Upper lobe of left lung (tissue), 6 donors: ENCODE measurements at places on chromosomes 2 and 18. TPM values are rescaled to one million over a fixed set of nuclear protein-coding genes. Genes with fewer than 3 reads are reported as not detected.

DNA sequence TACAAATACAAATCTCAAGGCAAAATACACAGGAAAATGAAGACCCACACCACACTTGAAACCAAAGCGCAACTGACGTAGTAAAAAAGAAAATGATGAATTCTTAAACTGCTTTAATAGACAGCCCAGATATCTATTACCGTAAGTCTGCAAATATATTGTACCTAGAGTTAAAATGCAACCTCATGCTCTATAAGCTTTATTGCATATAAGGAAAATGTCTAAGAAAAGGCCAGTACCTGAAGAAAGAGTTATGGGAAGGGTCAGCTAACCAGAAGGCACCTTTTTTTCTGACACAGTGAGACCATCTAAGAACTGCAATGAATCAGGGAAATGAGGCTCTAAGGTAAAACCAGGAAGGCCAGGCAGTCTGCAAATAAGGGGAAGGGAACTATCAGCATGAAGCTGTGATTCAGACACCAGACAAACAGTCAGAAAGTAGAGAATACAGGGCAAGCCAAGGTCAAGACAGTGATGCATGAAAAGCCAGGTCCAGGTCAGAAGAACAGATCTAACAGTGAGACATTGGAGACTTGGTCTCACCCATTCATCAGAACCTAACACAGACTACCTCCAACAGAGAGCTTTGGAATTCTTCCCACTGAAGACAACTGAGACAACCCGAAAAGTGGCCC is 46.9 kb downstream of the PDE11A start:
- no peak for DNase-seq

GRCh38 chr2:86411396-86411795 is 29.8 kb upstream of the KDM3A start:
- no peak for DNase-seq

DNA sequence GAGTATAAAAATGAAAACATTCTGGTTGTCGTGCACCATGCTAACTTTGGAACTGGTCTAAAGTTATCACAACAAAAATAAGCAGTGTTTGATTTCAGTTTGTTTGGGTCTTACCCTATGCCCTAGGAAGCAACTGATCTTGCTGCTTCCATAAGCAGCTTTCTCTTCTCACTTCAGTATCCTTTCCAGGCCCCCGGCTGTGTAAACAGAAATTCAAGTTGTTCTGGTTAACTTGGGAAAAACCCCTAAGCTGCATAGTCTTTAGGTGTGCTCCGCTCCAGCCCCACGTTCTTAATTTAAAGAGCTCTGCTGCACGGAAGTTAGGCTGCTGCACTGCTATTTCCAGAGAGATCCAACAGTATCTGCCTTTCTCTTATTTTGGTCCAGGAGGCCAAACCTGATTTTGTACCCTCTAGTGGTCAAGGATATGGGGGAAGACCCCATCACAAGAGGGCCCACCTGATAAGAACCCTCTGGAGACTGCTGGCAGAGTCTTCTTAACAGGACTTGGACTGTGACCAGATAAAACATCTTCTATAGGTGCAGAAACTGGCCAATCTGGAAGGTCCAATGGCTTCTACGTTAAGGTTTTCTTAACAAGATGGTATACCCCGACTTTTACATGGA is 69.1 kb downstream of the FEZ2 start:
- no peak for DNase-seq

DNA sequence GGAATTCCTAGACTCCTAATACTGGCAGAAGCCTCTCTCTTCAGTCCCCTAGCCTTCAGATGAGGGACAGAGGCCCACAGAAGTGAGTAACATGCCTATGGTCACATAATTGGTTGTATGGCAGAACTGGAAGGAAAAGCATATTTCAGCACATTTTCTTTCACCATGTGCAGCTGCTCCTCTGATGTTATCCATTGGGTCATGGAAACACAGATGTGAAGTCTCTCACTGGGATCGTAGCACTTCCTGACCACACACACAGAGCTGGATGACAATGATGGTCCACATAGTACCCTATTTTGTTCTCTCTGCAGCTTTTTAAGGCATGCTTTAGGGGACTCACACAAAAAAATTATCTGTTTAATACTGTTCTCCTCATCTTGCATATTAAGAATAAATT is 24.5 kb downstream of the MYO3B start:
- no peak for DNase-seq

GRCh38 chr2:234950730-234951663 is 820 bp upstream of the SH3BP4 start:
- DNase-seq = peak; percentile 13

DNA sequence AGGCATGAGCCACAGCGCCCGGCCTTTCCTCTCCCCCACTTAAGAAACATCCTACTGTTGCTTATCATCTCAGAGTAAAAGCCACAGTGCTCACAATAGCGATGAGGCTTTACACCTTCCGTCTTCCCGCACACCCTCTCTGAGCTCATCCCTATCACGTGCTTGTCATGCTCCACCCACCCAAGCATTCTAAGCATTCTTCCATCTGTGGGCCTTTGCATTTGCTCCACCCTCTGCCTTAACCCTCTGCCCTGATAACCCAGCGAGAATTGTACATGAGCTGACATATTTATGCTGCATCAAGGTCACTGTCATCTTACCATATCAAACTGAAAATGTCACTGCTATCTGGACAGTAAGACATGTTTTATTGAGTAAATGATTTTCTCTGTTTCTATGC is 22.6 kb downstream of the FOXI3 start:
- no peak for DNase-seq

DNA sequence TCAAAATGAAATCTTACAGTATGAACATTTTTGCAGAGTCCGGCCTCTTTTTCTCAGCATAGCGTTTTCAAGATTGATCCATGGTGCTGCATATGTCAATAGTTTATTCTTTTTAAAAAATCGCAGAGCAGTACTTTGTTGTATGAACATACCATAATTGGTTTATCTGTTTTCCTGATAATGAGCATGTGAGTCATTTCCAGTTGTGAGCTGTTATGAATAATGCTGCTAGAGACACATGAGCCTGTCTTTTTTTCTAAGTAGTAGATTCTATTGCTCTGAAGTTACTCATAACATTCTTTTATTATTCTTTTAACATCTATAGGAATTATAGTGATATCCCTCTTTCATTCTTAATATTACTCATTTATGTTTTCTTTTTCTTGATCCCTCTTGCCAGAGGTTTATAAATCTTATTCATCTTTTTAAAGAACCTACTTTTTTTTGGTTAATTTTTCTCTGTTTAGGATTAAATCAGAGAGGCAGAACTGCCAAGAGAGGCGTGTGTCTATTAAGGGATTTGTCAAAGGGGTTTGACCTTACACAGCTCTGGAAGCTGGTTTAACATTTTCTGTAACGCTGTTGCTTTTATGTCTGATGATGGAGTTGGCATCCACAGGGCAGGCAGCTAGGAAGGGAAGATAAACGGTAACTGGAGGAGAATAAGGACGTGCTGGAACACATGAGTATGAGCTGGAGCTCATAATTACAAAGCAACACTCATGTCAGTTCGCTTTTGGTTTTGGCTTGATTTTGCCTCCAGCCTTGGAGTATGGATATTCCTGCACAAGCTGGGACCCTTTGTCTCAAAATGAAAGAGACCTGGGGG is 47.4 kb downstream of the MGAT5 start:
- no peak for DNase-seq

DNA sequence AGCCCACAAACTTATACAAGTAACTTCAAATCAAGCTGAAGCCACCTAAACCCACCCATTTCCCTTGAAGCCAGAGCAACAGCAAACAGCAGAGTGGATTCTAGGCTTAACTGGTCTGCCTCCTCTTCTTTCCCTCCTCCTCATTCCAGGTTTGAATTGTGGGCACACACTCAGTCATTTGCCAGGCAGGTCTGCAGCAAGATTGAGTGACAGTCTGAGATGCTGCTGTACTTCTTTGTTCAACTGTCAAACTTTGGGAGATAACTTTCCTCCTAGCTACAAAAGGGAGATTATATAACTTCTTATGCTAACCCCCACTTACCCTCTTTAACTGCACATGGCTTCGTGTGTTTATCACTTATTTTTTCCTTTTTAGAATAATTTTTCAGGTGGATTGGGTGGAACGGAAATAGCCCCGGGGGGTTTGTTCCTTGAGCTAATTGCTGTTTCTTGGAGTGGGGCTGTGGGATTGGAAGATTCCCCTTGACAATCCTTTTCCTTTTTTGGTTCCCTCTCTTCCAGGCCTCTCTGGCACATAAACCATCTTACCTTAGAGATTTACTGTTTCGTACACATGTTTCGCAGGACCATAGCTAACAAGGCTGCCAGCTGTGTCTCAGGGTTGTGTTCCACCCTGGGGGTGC is 55.0 kb downstream of the RNF144A start:
- no peak for DNase-seq

- DNase-seq = no peak
Measured at GRCh38 chr2:194203898-194204297, 1453.1 kb upstream of the SLC39A10 start.

GRCh38 chr2:147141930-147142329 is 702.9 kb upstream of the ACVR2A start:
- DNase-seq = no peak

GRCh38 chr18:76378526-76379215 is 116.4 kb downstream of the ZNF516 start:
- DNase-seq = no peak

DNA sequence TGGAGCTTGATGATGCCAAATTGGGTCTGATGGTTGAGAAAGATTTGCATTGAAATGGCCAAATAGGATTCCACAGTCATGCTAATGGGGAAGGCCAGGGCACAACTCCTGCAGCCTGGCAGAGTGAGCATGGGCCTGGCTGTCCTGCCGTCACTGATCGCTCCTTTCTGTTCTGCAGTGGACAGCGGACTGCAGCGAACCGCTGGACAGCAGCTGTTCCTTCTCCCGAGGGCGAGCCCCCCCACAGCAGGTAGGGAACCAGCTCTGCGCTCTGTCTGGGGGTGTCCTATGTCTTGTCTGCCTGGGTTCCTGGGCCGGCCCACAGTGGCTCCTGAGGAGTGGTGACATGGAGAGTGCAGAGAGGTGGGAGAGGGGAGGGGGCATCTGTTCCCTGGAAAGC is 97.6 kb downstream of the CTIF start:
- DNase-seq = no peak

GRCh38 chr18:7755753-7756475 is 188.8 kb downstream of the PTPRM start:
- no peak for DNase-seq

GRCh38 chr2:184654945-184655344 is 56.6 kb downstream of the ZNF804A start:
- no peak for DNase-seq

GRCh38 chr2:127275356-127275755 is 18.6 kb downstream of the ERCC3 start:
- DNase-seq = no peak

GRCh38 chr2:188449971-188450370 is 158.3 kb downstream of the GULP1 start:
- DNase-seq = no peak

SERTAD2 gene
- total RNA-seq = 19.5 TPM

LCT gene
- total RNA-seq = 0.20 TPM

DSG1 gene
- not detected for total RNA-seq

TRIB2 gene
- total RNA-seq = 104 TPM

B3GNT7 gene
- total RNA-seq = 82.5 TPM

CD226 gene
- 5.2 TPM for total RNA-seq

KCNS3 gene
- total RNA-seq = 110 TPM

DSG4 gene
- not detected for total RNA-seq

KCNG2 gene
- 0.49 TPM for total RNA-seq

STK11IP gene
- 36.3 TPM for total RNA-seq

RHBDD1 gene
- 10.5 TPM for total RNA-seq

SEPTIN10 gene
- 89.2 TPM for total RNA-seq

CFAP65 gene
- total RNA-seq = 5.8 TPM

LYPD1 gene
- 1.4 TPM for total RNA-seq

BIN1 gene
- 44.1 TPM for total RNA-seq
